ENCODE measurements at places on chromosomes 7 and 10.

DNA sequence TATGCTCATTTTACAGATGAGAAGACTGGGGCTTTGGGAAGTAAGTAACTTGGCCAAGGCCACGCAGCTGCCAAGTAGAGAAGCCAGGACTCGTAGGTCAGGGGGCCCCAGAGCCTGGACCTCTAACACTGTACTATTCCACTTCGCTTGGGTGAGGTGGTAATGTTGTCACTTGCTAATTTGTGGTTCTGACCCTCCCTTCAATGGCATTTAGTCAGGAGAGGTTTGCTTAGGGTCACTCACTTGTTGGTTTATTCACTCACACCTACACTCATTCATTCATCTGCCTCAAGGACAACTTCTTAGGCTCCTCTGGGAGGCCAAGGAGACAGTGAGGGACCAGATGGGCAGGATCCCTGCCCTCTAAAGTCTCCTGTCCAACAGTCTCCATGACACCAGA, 21.3 kb downstream of the BTBD16 start:
- DNase-seq = no peak

DNA sequence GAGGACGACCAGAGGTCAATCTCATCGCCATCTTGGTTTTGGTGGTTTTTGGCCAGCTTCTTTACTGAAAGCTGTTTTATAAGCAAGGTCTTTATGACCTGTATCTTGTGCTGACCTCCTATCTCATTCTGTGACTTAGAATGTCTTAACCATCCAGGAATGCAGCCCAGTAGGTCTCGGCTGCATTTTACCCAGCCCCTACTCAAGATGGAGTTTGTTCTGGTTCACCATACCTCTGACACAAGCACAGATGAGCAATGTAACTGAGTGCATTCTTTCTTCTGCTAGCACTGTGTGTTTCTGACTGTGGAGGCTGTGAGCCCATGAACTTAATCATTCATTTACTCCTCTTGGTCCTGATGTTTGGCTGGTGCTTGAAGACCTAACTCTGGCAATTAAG, 794.5 kb upstream of the CELF2 start:
- DNase-seq = no peak

DNA sequence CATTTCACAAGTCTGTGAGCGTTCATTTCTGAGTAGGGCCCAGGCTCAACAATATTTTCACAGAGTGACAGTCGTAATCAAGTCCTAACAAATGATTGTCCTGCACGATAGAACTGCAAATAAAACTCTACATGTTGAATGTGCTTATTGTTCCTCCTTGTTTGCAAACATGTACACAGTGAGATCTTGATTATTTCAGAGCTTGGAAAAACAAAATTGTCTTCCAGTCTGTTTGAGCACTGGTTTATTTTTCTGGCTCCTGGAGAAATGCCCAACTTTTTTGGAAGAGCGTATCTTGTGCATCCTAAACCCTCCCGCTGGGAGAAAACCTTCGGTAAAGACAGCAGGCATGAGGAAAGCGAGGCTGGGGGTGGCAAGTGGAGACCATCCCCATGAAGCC, 91.1 kb downstream of the TEX36 start:
- DNase-seq = no peak

GRCh38 chr10:31838065-31838464, 90.6 kb downstream of the ARHGAP12 start:
- no peak for DNase-seq

DNA sequence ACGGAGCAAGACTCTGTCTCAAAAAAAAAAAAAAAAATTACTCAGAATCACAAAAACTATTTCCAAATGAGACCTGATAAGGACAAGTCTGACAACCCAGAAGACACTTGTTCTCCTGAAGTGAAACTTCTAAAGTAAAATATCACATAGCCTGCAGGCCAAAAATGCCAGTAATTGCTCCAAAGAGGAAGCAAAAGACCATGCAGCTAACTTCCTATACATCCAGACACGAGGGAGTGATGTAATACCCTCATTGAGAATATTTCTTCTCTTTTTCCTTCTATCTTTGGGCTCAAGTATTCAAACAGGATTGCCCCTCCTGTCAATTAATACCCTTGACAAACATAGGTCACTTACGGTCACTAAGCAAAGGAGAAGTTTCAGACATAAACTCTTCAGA, 31.2 kb downstream of the ARMH3 start:
- no peak for DNase-seq

DNA sequence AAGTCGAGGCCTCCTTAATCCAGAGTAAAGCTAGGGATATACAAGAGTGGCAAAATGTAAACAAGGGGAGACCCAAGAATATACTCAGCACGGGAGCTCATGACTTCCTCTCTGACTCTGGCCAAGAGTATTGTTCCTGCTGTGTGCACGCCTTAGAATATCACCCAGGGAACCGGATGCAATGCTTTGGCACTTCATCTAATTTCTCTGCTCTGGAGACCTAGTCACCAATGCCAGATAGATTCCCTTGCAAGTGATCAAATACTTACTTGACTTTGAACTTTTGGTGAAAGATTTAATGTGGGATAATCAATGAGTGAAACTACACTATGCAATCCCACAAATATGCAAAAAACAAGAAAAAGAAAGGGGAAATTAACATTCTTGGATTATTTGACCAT, 695.5 kb downstream of the INHBA start:
- DNase-seq = no peak

DNA sequence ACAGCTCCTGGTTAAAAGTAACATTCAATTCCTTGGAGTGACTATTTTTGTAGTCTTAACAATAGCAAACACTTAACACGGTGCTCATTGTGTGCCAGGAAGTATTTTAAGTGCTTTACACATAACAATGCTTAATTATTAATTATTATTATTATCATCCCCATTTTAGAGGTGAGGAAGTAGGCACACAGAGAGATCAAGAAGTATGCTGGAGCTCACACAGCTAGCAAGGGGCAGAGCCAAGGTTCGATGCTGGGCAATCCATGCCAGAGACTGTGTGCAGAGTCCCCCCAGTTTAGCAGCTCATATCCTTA, 48.2 kb upstream of the SMNDC1 start:
- DNase-seq = no peak

- no peak for DNase-seq
Observed at GRCh38 chr7:121330053-121330833, 1.4 kb downstream of the WNT16 start.

- no peak for DNase-seq
Observed at GRCh38 chr10:43350686-43351085, 20.8 kb upstream of the FXYD4 start.

DNA sequence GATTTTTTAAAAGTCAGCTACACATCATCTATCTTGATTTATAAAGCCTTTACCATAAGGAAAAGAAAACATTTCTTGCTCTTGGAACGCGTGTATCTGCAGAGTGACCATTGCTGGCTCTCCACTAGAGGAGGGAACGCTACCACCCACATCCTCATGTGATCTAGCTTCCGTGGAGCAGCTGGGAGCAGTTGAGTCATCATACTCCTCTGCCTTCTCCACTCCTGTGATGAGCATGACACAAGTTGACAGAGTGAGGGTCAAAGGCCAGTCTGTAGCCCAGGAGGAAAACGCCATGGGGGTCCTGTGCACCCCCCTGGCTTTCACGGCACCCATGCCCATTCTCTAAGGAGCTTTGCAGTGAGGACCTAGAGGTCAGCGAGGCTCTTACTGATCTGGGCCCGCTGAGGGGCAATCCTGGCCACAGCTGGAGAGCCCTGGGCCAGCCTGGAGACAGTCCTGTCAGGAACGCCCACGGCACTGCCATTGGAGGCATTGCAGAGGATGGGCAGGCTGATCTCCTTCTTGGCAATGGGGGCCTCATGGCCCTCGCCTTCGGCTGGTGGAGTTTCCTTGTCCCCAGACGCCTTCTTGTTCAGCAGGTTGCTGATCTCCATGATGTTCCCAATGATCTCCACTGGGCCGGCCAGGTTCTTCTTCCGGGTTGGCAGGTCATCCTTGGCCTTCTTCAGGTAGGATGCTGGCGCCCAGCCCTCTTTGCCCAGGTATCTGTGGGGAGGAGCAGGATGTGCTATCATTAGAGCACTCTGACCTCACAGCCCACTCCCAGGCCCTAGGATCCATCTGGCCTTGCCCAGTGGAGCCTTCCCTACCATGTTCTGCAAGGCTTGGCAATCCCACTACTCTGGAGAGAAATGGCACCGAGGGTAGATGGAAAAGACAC, 119.2 kb downstream of the NEURL1 start:
- DNase-seq = no peak

DNA sequence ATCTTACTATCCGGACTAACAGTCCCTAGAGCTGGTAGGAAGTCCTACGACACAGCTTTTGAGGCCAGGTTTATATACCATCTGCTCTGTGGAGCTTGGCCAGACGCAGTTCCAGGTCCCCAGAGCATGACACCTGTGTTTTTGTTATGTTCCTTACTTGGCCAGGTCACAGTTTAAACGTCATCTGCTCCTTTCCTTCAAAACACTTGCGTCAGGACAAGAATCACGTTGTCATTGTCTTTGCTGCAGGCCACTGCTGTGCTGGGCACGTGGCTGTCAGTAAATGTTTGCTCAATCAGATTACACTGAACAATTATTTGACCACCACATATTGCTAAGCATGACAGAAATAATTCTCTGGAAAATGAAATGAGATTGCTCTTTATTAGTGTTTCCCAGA, 23.9 kb downstream of the SLC18A2 start:
- DNase-seq = no peak

DNA sequence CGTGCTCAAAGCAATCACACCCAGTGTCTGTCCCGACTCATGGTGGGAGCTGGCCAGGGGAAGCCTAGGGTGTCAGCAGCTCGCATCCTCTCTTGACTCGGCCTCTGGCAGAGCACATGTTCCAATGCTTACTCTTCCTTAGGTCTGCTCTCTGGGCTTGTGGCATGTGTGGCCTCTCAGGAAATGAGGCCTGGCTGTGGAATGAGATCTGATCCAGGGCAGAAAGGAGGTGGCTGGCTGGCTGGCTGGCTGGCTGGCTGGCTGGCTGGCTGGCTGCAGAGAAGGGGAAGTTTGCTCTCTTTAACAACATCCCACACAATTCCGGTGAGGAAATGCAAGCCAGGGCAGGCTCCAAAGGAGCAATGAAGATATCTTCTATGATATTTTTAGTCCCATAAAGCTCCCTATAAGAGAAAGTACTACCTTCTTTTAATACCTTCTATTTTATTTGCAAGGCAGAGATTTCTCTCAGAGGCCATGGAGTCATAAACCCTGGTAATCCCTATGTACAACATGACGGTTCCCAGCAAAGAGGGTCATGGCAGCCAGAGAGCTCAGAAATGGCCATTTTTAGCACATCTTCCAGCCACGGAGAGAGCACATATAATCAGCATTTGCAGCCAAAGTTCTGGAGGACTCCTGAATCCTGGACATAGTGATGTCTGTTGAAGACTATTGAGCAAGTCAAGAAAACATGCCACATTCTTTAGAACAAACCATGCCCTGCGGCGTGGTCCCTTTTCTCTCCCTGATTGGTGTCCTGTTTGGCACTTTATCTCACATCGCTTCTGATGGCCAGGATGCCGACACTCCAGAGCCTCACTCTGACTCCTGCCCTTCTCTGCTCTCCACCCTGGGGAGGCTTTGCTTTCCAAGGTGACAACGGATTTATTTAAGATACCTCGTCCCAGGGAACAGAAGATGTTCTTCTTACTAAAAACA, 153.7 kb downstream of the FANK1 start:
- DNase-seq = no peak

DNA sequence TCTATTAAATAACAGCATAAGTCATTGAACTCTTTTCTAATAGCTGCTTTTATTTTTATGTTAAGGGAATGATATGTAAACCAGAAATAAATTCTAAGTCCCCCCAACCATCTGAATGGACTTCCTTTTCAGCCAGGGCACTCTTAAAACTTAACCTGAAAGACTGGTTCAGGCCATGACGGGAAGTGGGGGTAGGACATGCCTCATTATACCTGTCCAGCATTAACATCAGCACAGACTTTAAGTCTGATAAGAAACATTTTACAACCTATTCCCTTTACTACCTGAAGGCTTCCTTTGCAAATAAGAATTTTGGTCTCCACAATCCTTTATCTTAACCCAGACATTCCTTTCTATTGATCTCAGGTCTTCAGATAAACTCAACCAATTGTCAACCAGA, 56.0 kb upstream of the CYP2C18 start:
- no peak for DNase-seq

DNA sequence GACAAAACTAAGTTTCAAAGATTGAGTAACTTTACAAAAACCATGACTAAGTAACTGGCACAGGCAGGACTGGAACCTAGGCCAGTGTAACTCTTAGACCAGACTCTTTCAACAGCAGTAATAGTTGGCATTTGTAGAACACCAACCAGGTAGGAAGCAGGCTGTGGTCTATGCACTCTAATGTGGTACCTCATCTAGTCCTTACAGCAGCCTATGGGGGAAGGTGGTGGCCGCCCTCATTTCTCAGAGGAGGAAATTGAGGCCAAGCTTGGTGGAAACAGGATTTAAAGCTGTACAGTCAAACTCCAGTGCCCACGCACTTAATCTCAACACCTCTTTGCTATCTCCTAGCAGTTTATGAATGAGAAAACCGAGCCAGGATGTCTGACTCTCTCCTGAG, 165.4 kb upstream of the LRGUK start:
- no peak for DNase-seq

- DNase-seq = no peak
Observed at GRCh38 chr10:44132361-44133289, 252.3 kb downstream of the CXCL12 start.

GRCh38 chr10:42878134-42878820, 95.7 kb downstream of the BMS1 start:
- no peak for DNase-seq

DNA sequence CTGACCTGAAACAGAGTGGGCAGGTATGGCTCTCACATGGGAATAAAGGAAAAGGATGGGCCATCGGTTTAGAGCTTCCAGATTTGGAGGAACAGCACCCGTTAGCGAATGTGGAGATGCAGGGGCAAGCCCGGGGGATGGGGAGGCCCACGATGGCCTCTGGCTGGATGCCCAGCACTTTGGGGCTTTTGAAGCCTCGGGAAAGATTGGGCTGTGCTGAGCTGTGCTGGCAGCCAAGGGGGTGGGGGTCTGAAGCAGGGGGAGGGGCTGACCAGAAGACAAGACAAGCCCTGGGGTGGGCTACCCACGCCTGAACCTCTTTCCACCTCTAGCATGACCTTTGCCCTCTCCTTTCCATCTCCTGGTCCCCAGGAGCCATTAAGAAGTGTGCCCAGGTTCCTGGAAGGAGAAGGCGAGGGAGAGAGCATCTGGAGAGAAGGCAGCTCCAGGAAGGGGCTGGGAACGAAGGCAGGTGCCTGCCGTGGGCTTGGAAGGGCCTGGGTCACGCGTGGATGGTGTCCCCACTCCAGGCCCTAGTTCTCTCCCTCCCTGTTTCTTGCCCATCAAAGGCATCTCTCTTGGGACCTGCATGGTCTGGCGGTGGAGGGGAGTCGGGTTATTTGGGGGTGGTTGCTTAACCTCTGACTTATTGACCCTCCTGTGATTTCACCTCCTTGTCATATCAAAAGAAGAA, 39.7 kb downstream of the JAKMIP3 start:
- no peak for DNase-seq

GRCh38 chr7:127187740-127188139, 65.0 kb downstream of the GRM8 start:
- no peak for DNase-seq

- DNase-seq = no peak
Observed at GRCh38 chr7:2635810-2636701, 4.3 kb downstream of the TTYH3 start.

Measured in stimulated activated CD4-positive, alpha-beta T cell treated with anti-CD3 and anti-CD28 coated beads, Interleukin-1b, Interleukin-23, amount 100 ng/mL, for 4 hours (primary cell).